ENCODE measurements at places on chromosomes 11 and 22.

DNA sequence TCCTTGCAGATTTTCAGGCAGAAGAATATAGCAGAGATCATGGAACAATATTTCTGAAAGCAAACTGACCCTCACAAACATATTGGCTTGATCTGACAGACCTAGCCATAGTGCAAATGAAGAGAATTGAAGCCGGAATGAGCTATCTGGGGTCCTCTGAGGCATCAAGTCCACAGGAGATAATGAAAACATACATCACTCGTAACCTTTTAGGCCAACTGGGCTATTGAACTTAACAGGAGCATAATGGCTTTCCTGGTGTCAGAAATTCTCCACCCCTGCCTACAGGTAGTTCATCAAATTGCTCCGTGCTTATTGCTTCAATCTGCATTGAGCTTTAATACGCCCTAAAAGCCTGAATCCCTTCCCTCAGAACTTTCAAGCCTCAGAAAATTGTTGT is 1414.6 kb upstream of the TENM4 start:
- DNase-seq, result no peak

DNA sequence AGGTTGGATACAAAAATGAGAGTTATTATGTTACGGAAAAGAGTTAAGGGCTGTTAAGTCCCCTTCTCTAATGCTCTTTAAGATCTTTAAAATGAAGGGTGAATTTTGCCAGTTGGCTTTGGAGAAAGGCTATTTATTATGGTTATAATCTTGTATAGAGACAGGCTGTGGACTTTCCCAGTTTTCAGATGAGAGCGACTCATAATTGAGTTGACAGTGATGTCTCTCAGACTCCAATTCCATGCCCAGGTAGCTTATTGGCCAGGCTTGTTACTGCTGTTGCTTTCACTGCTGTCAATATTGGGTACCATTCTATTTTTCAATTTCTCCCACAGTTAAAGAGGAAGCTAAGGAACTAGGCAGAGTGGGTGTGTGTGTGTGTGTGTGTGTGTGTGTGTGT is 13.1 kb downstream of the ENDOD1 start:
- DNase-seq, result no peak

DNA sequence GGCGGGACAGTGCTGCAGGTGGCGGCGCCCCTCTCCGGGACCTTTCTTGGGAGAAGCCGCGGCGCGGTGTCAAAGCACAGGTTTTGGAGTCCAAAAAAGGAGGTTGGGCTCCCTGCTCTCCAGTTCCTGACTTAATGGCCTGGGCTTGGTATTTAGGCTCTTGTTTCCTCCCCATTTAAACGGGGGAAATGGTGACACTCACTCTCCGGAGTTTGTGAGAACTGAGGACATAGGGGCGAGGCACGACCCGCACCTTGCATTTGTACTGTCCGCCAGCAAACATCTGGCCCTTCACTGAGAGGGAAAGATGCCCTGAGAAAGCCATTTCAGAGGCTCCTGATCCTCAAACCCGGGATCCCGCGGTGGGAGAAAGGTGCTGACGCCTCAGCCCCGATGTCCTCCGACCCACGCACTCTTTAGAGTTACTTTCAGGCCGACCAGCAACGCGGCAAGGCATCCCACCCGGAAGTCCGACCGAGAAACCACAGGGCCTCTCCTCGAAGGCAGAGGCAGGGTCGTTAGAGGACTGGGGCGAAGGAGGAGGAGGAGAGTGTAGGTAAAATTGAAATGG is 2.9 kb upstream of the WDR74 start:
- DNase-seq, result peak; percentile 41

- no peak for DNase-seq
Observed at GRCh38 chr22:50086526-50086925, 1.3 kb upstream of the MLC1 start.

DNA sequence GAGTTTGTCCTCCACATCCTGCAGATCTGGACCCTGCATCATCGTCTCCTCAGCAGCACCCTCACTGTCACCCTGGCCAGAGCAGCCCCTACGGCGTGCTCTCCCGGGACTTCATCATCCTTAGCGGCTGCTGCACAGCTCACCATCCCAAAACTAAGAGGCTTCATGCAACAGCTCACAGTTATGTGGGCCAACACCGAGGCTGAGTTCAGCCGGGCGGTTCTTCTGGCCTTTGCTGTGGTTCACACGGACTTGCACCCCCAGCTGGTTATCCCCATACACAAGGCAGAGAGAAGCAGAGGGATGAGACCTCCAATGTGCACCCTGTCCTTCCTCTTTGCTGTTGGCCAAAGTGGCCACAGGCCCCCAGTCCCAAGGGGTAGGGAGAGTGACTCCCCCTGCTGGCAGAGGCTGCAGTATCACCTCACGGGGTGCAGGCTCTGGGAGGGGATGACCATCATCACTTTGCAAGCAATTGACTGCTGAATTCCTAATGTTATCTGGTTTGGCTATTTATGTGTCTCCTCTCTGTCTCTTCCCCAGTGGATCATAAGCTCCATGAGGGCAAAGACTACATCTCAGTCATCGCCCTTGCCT is 276.8 kb downstream of the BRD1 start:
- no peak for DNase-seq

DNA sequence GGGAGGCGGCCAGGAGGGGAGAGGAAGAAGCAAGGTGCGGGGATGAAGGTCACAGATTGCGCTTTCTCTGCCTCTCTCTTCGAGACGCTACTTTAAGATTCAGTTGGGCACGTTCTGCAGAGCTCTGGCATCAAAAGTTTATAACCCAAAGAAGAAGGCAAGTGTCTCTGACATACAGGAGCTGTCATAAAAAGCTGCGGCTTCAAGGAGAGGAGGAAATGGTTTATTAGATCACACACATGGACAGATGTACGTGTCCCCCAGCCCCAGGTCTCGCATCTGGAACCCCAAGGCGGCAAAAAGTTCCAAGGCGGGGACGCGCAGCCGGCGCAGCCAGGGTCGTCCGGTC is 589.0 kb downstream of the OPCML start:
- DNase-seq, result no peak

DNA sequence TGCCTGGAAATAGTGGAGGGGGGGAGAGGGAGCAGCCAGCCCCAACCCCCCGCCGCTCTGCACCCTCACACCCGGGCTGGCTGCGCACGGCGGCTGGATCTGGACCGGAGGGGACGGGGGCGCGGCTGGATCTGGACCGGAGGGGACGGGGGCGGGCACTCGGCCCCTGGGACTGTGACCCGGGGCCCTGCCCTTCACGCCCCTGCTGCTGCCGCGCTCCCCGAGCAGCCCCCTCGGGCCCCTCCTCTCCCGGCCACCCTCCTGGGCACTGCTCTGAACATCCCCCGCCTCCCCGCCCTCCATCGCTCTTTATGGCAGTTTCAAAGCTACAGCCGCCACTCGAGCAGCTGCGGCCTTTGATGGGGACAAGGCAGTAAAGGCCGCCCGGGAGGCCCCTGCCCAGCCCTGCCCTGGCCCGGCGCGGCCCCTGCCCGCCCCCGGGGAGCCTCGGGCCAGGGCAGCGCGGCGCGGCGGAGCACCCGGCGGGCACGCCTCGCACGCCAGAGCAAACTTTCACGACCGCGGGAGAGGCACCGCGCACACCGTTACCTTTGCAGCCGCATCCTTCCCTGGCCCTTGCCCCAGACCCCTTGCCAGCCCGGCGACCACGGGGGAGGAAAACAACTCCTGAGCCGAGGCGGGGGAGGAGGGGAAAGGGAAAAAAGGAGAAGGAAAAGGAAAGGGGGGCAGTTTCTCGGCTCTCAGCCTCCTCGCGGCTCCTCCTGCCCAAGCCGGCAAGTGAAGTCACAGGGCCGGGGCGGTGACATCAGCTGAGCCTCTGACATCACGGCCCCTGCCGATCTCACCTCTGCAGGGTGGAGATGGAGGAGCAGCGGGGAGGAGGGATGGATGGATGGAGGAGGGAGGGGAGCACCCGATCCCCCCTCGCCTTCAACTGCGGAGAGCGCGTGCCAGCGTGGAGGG is 13.1 kb upstream of the TCF20 start:
- peak; percentile 47 for DNase-seq

DNA sequence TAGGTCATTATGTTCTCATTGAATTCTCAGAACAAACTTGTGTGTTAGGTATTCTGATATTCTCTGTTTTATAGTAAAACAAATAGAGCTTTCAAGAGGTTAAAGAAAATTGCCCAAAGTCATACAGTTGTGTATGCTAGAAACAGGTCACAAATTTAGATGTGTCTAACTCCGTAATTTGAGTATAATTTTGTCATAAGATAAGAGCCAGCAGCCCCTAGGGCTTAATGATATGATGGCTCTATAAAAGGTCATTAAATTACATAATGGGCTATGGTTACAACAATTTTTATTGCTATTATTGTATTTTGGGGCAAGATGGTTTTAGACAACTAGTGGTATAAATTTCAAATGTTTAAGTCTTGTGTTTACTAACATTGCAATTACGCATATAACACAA is 701.9 kb downstream of the LUZP2 start:
- no peak for DNase-seq

GRCh38 chr11:49208006-49208721 is at the start of gene FOLH1:
Gene FOLH1 (minus strand): TSS chr11:49208602. CDS start chr11:49208409, 193 bp downstream.
- no peak for DNase-seq

GRCh38 chr22:26041931-26042330 is 127.3 kb upstream of the SEZ6L start:
- no peak for DNase-seq

GRCh38 chr11:86596861-86597586 is 75.4 kb downstream of the ME3 start:
- no peak for DNase-seq

- peak; percentile 33 for DNase-seq
Observed at GRCh38 chr11:119509969-119510401, 87.0 kb upstream of the THY1 start.

DNA sequence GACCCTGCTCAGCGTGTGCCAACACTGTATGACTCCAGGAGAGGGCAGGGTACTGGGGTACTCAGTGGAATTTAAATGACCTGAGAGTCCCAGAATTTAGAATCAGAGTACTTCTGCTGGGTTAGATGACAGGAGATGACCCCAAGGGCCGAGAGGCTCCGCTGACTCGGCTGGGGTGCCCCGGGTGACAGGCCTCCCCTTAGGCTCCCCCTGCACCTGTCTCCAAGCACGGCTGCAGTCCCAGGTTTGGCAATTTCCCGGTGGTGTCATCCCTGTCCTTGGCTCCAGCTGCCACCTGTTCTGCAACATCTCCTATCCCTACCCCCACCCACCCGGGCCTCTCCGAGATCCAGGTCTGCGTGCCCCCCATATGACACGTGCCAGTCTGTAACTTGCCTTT is 1.3 kb downstream of the ACTN3 start:
- DNase-seq, result no peak

DNA sequence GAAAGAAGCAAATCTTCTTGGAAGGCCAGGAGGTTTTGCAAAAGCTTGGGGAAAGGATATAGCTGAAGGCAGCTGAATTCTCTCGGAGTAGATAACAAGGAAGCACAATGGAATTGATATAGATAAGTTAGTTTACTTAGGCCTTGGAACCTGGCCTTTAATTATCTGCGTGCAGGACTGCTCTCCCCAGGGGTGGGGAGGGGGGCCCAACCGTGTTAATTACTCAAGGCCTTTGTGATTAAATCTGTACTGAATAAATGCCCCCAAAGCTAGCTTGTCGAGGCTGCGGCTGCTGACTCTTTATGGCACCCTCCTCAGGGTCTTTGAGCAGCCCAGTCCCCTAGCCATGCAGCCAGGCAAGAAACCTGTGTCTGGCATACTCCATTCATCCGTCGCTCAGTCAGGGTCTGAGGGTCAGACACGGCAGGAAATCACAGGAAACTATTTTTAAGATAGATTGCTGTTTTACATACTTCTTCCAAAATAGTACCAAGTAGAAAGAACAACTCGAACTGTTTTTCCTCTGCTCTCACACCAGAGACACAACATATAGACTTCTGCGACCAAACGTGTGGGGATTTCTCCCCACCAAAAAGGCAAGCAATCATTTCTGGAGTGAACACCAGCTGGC is 36.5 kb downstream of the MS4A2 start:
- no peak for DNase-seq

DNA sequence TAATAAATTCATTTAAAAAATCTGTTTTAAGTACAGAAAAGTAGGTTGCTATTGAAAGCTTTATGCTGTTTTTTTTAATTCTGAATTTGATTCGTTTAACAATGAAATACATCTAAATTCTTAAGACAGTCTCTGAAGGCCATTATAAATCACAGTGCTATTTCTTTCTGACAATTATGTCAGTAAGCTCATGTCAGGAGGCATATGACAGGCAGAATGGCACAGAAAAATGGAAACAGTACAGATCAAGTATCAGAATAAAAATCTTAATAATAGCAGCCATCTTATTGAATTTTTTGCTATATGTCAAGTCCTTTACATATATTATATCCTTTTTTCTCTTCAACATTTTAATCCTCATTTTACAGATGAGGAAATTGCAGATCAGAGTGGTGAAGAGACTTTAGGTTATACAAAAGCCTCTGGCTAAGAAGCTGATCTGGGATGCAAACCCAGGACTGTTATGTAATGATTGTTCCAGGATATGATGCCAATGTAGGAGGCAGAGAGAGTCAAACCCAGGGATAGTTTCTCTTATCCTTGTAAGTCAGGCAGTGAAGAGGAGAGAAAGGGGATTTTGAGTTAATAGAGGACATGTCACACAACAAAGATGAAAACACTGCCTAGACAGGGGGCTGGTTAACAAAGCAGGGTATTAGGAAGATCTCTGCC is 283.1 kb upstream of the CCDC90B start:
- no peak for DNase-seq

DNA sequence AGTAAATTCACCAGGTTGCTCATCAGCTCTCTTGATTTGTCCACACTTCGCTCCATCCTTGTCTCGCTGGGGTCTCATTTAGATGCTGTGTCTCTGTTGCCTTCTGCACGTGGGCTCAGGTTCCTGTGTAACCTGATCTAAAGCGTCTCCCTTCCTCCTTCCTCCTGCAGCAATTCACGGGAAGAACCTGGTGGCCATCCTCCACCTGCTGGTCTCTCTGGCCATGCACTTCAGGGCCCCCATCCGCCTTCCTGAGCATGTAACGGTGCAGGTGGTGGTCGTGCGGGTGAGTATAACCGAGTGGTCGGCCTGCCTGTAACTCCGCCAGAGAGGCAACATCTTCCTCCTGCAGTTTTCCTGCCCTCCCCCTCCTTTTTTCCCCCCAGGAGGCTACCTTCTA is 48.0 kb upstream of the PARVG start:
- DNase-seq, result no peak
